ENCODE measurements at places on chromosomes 1 and 21. TPM values are rescaled to one million over a fixed set of nuclear protein-coding genes. Genes with fewer than 3 reads are reported as not detected.

- DNase-seq: no peak
These were observed 11.8 kb upstream of the IPP start for GRCh38 chr1:45762291-45762690.

GRCh38 chr21:25412100-25412499 lies 195.2 kb downstream of the MRPL39 start:
- no peak for DNase-seq

DNA sequence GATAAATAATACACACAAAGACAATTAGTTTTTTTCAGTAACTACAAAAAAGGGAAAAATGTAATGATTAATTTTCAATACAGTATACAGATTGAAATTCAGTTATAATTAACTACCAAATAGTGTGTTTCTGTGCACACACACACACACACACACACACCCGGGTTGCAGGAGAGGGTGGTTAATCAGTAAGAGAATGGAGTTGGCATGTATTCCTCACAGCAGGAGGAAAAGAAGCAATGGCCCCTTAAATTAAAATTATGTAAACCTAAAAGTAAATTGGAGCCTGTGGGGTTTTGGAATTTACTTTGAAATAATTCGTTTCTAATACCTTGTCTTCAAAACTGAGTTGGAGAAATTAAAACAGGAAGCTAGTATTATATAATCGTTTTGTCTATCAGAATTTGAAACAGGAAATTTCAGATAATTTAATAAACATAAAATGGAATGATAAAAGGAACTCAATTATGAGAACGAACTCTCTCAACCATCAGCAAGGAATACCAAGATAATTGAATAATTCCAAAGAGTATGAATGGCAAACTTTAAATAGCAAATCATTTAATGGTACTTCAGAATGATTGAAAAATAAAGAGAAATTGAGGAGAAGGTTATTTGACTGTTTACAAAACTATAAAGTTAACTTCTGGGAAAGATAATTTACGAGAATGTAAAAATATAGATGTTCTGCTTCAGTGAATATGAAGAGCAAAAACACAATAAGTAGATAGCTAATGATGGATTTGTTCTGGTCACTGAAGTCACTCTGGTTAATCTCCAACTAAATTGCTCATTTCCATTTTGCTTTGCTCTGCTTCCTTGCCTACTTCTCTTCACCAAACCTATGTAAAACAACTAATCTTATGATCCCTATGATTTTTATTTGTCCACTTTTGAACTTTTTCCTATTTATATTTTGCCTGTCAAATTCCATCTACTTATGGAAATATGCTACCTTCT lies 547.9 kb upstream of the ZP4 start:
- no peak for DNase-seq

DNA sequence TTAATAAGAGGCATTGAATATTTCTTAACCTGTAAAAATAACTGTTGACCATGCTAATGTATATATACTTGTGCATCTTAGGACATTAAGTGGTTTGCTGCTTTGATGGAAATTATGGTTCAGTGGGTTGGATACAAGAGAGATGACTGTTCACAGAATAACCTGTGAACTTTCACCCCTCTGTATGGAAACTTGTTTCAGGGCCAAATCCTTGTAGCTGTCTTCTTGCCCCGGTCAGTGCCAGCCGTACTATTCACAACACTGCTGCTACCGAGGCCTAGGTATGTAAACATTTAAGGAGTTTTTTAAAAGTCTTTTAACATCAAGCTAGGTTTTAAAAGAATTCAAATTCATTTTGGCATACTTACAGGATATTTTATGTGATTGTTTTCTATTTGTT lies 16.1 kb downstream of the DONSON start:
- no peak for DNase-seq

DNA sequence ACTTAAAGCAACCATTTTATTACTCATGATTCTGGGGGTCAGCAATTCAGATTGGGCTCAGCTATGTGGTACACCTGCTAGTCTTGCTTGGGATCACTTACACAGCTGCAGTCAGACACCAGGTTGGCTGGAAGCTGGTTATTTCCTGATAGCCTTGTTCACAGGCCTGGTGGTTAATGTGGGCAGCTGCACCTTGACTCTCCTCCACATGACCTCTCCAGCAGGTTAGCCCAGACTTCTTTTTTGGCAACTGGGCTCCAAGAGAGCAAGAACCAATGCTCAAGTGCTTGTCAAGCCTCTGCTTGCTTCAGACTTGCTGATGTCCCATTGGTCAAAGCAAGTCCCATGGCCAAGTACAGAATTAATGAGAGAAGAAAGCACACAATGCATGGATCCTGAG lies 11.8 kb upstream of the POGK start:
- no peak for DNase-seq

DNA sequence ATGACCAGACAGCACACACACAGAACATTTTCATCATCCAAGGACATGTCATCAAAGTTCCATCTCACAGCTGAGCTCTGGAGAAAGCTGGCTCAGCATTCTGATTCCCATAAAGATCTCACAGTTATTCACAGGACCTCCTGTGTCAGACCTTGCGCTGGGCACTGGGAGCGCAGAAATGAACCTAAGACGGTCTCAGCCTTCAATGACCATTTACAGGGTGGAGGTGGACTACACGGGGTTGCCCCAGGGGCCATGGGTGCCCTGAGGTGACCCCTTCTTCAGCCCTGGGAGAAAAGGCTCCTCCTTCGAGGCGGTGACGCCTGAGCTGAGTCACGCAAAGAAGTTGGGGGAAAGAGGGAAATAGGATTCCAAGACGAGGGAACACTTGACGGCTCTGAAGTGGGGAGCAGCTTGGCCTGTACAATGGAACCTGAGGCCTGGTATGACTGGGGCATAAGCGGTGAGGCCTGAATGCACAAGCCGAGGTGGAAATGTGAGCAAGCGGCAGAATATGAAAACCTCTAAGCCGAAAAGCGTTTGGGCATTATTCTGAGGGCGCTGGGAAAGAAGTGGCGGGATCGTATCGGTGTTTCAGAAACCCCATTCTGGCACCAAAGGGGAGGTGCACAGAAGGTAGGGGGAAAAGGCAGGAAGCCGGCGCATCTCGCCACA lies 797 bp downstream of the CC2D1B start:
- peak; percentile 67 for DNase-seq

GRCh38 chr21:39885119-39885848 lies 18.0 kb downstream of the PCP4 start:
- DNase-seq: no peak

DNA sequence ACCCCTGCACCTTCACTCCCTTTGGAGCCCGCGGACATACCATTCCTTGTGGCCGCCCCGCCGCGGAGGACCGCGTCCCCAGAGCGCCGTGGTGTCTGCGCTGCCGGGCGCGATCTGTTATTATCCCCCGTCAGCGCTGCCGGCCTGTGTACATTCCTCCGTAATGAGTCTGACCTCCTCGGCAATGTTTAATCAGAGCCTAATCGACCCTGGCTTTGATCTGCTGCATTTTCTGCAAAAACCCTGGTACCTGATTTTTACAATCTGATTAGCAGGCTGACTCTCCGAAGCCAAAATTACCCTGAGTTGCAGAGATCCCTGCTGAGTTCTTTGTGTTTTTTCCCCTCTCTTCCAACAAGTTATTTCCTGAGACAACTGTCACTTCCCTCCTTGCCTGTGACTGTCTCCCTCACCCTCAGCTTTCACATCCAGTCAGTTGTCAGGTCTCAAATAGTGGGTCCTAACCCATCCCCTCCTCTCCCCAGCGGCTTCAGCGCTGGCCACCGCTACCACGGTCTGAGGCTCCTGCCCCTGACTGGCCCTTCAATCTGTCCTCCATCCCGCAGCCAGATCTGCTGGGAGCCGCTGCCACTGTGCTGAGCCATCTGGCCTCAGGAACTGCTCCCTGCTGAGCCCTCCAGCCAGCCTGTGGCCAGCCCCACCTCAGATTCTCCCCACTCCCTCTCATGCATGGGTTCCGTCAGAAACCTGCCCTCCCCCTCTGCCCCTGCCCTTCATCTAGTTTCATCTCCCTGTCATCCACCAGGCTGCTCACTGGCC lies 53.5 kb downstream of the GLIS1 start:
- DNase-seq: no peak

- no peak for DNase-seq
These were observed 25.2 kb upstream of the FGGY start for GRCh38 chr1:59271561-59272260.

DNA sequence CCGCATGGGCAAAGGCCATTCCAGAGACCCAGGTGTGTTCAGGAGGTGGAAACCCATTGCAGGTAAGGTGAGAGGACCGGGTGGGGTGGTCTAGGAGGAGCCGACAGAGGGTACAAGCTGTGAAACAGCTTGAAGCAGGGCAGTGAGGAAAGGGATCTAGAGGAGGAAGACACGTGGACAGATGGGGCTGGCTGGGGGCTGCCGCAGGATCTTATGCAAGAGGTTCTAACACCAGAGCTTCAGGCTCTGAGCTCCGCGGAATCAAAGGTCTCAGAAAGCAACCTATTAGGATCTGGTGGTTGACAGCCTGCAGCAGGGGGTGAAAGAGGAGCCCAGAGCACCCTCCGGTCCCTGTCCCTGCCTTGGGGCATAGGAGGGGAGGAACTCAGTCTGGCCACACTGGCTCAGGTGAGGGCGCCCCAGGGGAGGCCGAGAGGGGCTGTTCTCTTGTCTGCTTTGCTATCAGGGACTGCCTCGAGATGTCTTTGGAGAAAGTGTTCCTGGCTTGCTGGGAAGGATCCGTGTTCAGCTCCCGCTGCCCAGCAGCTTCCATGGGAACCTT lies 1.9 kb downstream of the TFF1 start:
- no peak for DNase-seq

GRCh38 chr1:33327587-33328325 lies 6.9 kb upstream of the A3GALT2 start:
- no peak for DNase-seq

DNA sequence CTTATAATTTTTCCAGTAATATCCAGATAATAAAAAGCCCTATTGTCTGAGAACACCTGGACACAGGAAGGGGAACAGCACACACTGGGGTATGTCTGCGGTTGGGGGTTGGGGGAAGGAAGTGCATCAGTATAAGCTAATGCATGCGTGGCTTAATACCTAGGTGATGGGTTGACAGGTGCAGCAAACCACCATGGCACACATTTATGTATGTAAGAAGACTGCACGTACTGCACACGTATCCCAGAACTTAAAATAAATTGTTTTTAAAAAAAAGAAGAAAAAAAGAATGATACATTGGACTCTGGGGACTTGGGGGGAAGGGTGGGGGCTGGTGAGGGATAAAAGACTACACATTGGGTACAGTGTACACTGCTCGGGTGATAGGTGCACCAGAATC lies 144.9 kb upstream of the C1orf174 start:
- no peak for DNase-seq

The PDC gene
- not detected for total RNA-seq

The MCOLN3 gene
- total RNA-seq: not detected

The RYR2 gene
- total RNA-seq: not detected

Data from HT-29 (cell line).